ENCODE measurements at places on chromosomes 1 and 21. TPM values are rescaled to one million over a fixed set of nuclear protein-coding genes. Genes with fewer than 3 reads are reported as not detected.

The CENPF gene
- 94.8 TPM for polyA plus RNA-seq

The CLCA1 gene
- polyA plus RNA-seq: not detected

The THEM5 gene
- 0.41 TPM for polyA plus RNA-seq

The PGBD5 gene
- 7.4 TPM for polyA plus RNA-seq

The CFHR5 gene
- not detected for polyA plus RNA-seq

The AK5 gene
- 3.7 TPM for polyA plus RNA-seq

The E2F2 gene
- 4.2 TPM for polyA plus RNA-seq

The RXFP4 gene
- 0.23 TPM for polyA plus RNA-seq

The OR2AK2 gene
- not detected for polyA plus RNA-seq

The RAP1GAP gene
- polyA plus RNA-seq: 18.4 TPM

The OR2M3 gene
- polyA plus RNA-seq: not detected

The ANGPTL1 gene
- polyA plus RNA-seq: 8.6 TPM

The FAM72D gene
- 2.0 TPM for polyA plus RNA-seq

The UQCRHL gene
- 2.0 TPM for polyA plus RNA-seq

The CFAP45 gene
- 3.7 TPM for polyA plus RNA-seq

The GJA5 gene
- 29.2 TPM for polyA plus RNA-seq

The FMN2 gene
- 8.8 TPM for polyA plus RNA-seq

The TSACC gene
- 0.57 TPM for polyA plus RNA-seq

The AMY1A gene
- not detected for polyA plus RNA-seq

The MX1 gene
- 9.1 TPM for polyA plus RNA-seq

The CLIC6 gene
- 1.7 TPM for polyA plus RNA-seq

The ELAPOR1 gene
- polyA plus RNA-seq: 2.1 TPM

The BEND5 gene
- polyA plus RNA-seq: 27.7 TPM

The GIPC2 gene
- polyA plus RNA-seq: 17.2 TPM

The NEK2 gene
- polyA plus RNA-seq: 20.3 TPM

The EPHA8 gene
- polyA plus RNA-seq: 2.4 TPM

The KCNH1 gene
- 0.30 TPM for polyA plus RNA-seq

The MPZ gene
- 4.8 TPM for polyA plus RNA-seq

The KPRP gene
- polyA plus RNA-seq: not detected

The OR2T11 gene
- 0.03 TPM for polyA plus RNA-seq

The GUCA2B gene
- polyA plus RNA-seq: not detected

The SPRR2A gene
- polyA plus RNA-seq: not detected

The CHD5 gene
- polyA plus RNA-seq: 0.22 TPM

The TAF13 gene
- 37.4 TPM for polyA plus RNA-seq

The FABP3 gene
- 56.7 TPM for polyA plus RNA-seq

The CCDC17 gene
- 1.7 TPM for polyA plus RNA-seq

The TAF1A gene
- 14.7 TPM for polyA plus RNA-seq

The CRNN gene
- polyA plus RNA-seq: not detected

The REN gene
- 138 TPM for polyA plus RNA-seq

The CFAP410 gene
- polyA plus RNA-seq: 16.2 TPM

Data from left renal cortex interstitium (tissue), 4 donors.